ENCODE measurements at places on chromosomes 3 and 15.

- DNase-seq: peak; percentile 26
Observed at GRCh38 chr3:128867200-128868125, 12.0 kb upstream of the ACAD9 start.

- no peak for DNase-seq
Observed at GRCh38 chr3:98603580-98603979, 10.2 kb upstream of the CPOX start.

GRCh38 chr3:16975083-16975482 lies 90.3 kb downstream of the PLCL2 start:
- no peak for DNase-seq

DNA sequence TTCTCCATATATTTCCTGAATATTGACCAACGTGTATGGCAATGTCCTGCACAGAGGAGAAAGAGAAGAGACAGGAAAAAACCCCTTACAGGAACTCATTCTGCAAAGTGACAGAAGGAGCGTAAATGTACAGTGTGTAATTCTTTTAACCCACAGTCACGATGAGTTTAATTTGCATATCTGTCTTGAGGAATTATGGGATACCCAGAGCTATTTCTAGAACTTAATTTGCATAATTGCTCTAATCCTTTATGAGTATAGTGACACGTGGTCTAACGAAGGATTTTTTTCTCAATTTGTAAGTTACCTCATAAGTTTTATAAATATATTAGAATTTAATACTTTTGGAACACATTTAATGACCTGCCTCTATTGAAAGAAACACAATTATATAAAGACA lies 9.8 kb downstream of the GPR27 start:
- no peak for DNase-seq

DNA sequence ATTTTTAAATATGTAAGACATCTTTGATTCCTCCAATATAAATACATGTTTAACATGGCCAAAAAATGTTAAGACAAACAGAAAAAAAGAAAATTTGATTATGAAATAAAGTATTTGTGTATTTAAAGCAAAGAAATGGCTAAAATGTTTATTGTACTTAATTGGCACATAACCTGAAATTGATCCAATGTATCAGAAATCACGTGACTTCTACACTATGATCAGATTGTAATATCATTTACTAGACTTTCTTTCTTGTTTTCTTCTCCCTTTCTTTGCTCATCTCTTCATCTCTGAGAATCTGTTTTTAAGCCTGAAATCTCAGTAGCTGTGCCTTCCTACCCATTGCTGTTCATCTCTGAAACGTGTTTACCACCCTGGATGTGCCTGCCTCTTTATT lies 420.3 kb downstream of the RSL24D1 start:
- no peak for DNase-seq

- no peak for DNase-seq
Observed at GRCh38 chr3:51908026-51908425, 4.9 kb upstream of the IQCF1 start.

DNA sequence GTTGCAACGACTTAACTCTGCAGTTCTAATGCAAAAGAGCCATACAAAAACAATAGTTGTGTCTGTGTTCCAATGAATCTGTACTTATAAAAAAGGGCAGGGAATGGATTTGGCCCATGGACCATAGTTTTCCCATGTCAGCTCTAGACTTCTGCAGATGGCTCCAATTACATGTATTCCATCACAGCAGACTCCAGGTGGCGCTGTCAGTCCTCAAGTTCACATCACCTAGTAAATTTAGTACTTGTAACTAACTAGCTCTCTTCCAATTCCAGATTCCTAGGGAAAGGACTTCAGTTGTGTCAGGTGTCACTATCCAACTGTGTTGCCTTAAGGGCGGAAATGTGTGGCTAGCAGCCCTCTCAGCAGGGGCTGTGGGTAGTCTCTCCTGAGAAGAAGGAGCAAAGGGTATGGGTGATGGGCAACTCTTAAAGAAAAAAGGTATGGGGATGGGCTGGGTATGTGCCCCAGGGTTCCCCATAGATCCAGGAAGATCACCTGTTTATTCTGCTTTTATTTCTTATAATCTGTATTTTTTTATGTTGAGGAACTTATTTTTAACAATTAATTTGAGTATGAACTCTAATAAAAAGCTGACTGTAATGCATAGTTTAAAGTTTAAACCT lies 36.2 kb downstream of the BBS4 start:
- no peak for DNase-seq

DNA sequence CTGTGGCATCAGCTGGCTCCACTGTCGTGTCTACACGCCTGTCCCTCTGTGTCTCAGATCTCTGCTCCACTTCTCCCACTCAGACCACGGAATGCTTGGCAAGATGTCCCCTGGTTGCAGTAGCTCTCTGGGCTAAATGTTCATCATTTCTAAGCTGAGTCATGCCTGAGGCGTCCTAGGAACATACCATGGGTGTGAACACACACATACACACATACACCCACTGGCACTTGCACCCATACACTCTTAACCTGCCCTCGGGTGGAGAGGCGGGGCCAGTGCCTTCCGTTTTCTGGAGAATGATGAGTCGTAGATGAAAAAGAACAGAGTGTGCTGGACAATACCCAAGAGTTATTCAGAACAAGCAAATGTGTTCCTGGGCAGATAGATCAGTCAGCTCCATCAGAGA lies 72.4 kb downstream of the SENP2 start:
- DNase-seq: no peak

GRCh38 chr3:52743721-52744120 lies 27.0 kb downstream of the NEK4 start:
- no peak for DNase-seq

GRCh38 chr3:12608376-12608775 lies 51.5 kb downstream of the MKRN2 start:
- DNase-seq: no peak

- no peak for DNase-seq
Observed at GRCh38 chr3:135869439-135870105, 96.0 kb upstream of the PPP2R3A start.

GRCh38 chr15:34014556-34014955 lies 24.4 kb downstream of the AVEN start:
- DNase-seq: no peak

DNA sequence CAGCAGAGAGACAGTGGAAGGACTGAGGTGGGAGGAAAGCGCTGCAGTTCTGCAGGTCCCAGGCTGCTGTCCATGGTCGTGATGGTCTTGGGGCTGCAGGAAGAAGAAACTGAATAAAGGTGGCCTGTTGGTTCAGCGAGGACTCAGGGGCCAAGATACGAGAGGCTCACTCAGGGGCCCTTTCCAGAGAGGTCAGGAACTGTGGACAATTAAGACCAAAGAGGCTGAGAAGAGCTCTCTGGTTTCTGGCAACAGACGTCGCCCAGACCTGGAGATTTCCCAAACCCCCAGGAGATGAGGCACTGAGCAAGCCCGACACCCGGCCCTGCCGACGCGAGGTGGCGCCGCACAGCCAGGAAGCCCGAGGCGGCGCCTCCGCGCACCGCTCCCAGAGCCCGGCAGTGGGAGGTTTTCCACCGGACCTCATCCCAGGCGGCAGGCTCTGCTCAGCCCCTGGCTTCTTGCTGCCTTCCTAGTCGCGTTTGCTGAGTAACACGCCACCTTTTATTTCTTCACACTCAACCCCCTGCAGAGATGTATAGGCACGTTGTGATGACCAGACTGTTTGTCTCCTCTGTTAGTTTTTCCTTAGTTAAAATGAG lies 56.4 kb upstream of the ARRDC4 start:
- peak; percentile 88 for DNase-seq

DNA sequence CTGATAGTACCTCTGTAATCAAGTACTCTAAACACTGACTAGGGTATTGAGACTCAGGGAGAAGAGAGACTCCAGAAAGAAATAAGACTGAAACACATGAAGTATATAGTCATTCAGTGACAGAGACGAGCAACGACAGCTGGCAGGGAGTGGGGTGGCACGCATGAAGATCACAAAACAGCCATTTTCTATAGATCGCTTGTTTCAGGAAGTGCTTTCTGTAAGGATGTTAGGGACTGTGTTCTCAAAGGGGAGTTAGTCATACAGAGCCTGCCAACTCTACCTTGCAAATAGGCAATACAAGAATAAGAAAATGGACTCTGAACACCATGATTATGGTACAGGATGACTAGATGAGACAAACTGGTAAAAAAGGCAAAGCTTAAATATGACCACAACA lies 139.5 kb downstream of the TBL1XR1 start:
- no peak for DNase-seq

DNA sequence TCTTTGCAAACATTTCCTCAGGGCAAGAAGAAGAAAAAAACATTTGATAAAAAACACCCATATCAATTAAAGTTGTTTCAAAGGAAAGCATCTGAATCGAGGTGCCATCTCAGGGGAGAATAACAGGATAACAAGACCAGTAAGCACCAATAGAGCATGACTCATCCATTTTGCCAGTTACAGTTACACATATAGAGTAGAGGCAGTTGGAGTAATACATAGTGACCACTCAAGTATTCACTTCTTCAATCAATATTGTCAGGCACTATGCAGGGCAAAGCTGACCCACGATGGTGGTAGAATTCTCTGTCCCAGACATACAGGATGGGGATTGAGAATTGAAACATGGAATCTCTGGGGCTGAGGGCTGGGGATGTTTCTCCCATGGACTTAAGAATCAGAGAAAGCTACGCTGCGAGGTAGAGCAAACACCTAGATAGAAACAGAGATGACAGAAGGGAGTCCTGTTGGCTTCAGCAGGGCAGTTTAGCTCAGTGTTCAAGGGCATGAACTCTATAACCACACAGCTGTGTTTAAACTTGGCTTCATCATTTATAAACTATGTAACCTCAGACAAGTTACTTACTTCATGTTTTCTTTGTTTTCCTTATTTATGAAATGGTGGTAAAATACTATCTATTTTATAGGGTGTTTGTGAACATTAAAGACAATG lies 186.4 kb upstream of the NANOGP8 start:
- no peak for DNase-seq

- DNase-seq: no peak
Observed at GRCh38 chr3:103158183-103158582, 723.4 kb downstream of the ZPLD1 start.

DNA sequence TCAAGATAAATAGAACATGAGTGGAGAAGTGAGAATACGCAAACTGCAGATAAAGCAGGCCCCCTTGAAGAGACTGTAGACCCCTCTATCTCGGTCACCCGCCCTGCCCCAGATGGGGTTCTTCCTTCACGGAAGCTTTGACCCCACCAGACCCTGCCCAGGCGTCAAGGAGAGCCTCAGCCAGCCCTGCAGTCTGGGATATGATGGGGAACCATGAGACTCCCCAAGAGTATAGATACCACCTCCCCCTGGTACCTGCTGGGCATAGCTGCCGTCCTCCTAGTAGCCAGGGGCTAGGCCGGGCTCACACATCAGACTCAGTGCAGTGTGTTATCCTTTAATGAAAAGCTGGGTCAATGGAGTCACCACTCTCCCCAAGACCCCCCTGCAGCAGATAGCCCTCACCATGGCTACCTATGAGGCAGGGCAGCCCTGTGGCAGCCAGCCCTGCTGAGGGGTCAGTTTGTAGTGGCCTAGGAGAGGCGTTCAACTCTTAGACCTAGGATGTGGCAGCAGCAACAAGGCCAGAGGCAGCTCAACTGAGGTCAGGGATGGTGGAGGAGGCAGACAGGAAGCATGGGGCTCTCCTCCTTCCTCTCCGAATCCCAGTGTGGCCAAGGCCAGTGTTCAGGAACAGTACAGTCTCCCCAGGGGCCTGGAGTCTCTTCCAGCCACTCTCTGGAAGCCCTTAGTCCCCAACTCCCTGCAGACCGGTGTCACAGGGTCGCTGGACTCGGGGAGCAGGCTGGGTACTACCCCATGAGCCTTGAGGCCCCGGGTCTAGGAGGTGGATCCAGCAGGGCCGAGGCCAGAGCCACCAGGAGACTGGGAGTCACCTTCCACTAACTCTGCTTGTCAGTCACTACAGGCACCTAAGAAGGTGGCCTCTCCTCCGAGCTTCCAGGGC lies 26.1 kb downstream of the PLXNB1 start:
- DNase-seq: no peak

- DNase-seq: no peak
Observed at GRCh38 chr3:122773944-122774509, 19.6 kb downstream of the HSPBAP1 start.

- peak; percentile 45 for DNase-seq
Observed at GRCh38 chr15:77027111-77027696, 32.3 kb downstream of the PSTPIP1 start.

DNA sequence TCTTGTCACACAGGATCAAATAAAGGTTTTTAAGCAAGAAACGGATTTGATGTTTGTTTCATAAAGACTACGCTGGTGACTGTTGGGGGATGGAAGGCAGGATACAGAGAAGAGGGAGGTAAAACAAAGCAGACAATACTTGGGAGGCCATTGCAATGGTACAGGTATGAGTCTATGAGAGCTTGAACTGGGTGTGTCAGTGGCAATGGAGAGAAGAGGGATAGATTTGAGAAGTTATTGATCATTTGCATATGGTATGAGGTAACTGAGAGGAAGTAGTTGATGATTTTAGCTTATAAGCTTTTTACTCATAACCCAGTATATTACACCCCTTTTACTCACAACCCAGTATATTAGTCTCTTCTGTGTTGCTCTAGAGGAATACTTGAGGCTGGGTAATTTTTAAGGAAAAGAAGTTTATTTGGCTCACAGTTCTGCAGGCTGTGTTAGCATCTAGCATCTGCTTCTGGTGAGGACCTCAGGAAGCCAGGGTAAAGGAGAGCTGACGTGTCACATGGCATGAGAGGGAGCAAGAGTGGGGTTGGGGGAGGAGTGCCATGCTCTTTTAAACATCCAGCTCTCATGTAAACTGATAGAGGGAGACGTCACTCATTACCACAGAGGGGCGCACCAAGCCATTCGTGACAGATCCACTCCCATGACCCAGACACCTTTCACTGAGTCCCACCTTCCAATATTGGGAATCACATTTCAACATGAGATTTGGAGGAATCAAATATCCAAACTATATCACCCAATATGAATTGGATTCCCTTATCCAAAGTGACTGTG lies 153.9 kb downstream of the VPS8 start:
- DNase-seq: no peak

DNA sequence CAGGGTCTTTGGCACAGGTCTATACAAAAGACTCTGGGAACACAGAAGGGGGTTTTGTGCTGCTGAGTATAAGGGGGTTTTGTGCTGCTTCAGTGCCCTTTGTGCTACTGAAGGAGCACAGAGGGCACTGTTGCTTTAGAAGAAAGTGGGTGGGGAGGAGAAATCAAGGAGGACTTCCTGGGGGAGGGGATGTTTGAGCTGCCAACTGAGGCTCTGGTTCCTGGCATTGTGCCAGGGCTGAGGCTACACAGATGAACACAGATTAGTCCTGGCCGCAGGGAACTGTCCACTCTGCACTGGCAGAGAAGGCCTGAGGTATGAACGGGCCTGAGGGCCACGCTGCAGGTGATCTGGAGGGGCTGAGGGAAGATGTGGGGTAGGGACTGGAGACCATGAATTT lies 32.2 kb upstream of the SEC13 start:
- peak; percentile 53 for DNase-seq

DNA sequence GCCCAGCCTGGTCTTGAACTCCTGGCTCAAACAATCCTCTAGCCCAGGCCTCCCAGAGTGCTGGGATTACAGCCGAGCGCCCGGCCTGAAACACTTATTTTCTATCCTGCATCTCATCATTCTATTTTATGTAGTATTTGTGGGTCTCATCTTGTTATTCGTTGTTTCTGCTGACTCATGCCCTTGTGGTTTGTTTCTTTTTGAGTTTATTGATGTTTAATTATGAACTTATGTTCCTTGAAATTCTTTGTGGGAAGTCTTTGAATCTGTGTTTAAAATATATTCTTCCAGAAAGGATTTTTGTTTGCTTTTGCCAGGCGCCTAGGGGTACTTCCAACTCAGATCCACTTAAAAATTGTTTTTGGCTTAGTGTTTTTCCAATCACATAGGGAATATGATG lies 78.3 kb upstream of the C15orf39 start:
- DNase-seq: no peak

- no peak for DNase-seq
Observed at GRCh38 chr15:54518156-54518882, 540.1 kb downstream of the UNC13C start.

- no peak for DNase-seq
Observed at GRCh38 chr15:25859838-25860645, 3.1 kb downstream of the ATP10A start.

Data from Right ventricle myocardium inferior (tissue), 1 donor.